ENCODE measurements at places on chromosomes 1 and 21. TPM values are rescaled to one million over a fixed set of nuclear protein-coding genes. Genes with fewer than 3 reads are reported as not detected.

DNA sequence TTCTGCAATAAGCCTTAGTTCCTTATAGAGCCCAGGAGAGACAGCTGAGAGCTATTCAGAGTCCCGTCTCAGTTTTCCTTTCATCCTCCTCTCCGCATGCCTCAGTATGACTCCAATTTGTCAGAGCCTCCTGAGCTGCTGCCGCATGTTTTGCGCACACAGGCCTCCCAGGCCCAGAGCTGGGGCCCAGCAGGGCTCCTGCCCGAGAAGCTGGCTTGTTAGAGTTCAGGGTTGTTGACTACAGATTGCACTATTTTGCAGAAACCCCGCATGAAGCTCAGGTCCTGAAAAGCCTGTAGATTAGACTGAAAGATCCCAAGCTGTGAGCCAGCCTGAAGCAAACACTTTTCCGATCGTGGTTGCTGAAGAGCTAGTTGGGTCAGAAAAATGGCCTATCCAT, 51.5 kb downstream of the IGSF5 start:
- DNase-seq = no peak
- no peak overlapping the region for H3K27ac ChIP-seq
- no peaks in the 10 kb centered on the region for H3K36me3 ChIP-seq
- H3K4me1 ChIP-seq = peaks cover 6% of the 10 kb centered on the region

DNA sequence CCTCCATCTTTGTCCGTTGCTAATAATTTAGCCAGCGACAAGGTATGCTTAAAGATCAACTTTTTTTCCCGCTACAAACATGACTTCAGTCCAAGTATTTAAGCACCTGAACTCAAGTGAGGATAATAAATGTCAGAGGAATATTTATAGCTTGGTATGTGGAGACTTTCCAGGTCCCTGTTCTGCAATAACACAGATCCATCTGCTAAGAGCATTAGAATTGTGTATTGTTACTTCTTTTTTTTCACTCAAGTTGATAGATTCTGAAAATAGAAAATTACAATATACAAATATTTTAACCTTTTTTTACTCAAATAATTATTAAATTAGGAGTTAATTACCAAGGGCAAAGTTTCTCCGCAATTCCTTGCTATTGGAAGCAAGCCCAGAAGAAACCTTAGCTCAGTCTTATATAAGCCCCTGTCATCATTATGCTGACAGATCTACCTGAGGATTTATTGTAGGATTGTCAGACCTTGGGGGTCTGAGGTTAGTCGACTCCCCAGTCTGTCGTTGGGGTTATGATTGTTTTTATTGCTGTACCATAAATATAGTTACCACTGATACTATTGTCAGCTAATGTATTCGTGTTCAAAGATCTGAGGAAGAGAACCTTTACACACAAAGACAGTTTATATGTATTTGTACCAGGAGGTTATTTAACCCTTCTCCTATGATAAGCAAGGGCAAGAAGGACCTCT, 337.9 kb downstream of the TBX15 start:
- peaks cover 7% of the 10 kb centered on the region for H3K4me1 ChIP-seq
- no peak overlapping the region for H3K27ac ChIP-seq
- H3K27me3 ChIP-seq = no peaks in the 10 kb centered on the region
- no peaks in the 10 kb centered on the region for H3K36me3 ChIP-seq
- H3K4me3 ChIP-seq = no peak overlapping the region
- no peak for DNase-seq

DNA sequence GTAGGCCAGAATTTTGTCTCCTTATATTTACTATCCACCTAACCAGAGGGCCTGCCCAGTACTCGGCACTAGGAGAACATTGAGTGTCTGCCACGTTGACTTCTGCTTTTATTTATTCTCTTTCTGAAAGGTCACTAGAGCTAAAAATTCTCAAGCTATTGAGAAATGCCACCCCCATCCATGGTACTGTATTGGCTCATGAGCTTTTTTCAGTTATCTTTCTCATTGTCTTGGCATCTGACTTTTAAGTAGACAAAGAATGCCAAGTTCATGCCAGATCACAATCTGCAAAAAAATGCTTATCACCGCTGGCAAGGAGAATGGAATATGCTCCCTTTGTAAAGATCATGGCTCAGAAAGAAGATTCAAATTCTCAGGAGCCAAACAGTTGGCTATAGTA, 49.8 kb upstream of the MROH9 start:
- H3K4me3 ChIP-seq = no peak overlapping the region
- no peak overlapping the region for H3K27ac ChIP-seq
- H3K4me1 ChIP-seq = peaks cover 5% of the 10 kb centered on the region

DNA sequence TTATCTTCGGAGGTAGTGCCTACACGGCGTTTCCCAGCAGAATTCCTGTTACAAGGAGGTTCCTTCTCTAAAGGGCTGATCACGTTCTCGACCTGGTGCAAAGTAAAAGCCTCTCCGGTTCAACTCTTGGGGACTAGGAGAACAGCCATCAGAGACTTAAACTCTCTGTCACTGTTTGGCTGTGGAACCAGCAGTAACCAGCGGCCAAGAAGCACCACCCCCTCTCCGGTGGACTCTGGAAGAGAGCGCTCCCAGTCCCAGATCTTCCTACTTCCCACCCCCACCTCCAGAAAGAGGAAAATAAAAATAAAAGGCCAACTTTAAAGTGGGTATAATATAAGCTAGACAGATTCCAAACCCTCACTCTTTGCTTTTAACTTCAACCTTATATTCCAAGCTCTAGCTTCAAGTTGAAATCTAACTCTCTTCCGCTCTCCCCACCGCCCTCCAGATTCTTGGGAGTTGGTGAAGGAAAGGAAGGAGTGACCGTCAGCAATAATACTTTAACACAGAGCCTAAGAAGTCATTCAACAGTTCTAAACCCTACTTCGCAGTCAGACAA, 2.9 kb downstream of the BRINP3 start:
- H3K36me3 ChIP-seq = no peaks in the 10 kb centered on the region
- H3K4me1 ChIP-seq = no peaks in the 10 kb centered on the region
- peak overlapping the region; percentile 14 for H3K4me3 ChIP-seq

- H3K27ac ChIP-seq = no peak overlapping the region
- no peak overlapping the region for H3K4me3 ChIP-seq
- DNase-seq = no peak
- H3K36me3 ChIP-seq = no peaks in the 10 kb centered on the region
- no peaks in the 10 kb centered on the region for H3K27me3 ChIP-seq
These were observed 62.0 kb downstream of the ARHGEF16 start for GRCh38 chr1:3516481-3516869.

DNA sequence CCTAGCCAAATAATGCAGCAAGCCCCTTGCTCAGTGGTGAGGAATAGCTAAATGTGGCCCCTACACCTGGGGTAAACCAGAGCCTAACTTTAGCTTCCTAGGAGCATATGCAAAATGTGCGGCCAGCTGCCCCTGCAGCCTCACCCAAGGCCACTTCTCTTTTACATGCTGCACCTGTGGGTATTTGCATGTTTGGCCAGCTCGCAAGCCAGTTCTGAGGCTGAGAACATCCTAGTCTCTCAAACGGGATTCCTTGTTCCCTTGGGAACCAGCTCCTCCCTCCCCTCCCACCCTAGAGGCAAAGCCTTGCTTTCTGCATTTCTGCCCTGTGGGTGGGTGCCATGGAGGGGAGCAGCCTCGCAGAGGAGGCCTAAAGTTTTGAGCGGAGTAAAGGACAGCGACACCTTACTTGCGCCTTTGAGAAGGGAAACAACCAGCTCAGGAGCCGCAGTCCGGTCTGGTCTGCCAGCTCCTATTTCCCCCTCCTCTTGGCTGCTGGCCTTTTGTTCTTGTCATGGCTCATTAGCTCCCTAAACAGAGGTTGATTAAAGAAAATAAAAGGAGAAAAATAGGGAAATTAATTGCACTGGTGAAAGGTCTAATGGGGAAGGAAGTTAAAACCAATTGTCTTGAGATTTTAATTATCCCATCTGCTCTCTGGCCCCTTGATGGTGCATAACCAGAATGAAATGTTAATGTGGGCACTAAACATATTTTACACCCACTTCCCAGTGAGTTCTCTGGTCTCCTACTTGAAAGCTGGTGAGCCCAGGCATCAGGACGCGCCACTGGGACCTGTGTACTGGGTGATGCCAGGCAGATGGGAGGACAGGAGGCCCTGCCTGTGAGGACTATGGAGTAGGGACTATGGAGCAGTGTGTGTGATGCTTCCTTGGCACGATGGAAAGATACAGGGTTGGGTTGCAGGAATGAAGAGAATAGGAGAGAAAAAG, 68.7 kb downstream of the TEX35 start:
- no peak overlapping the region for H3K4me3 ChIP-seq
- no peaks in the 10 kb centered on the region for H3K27me3 ChIP-seq
- H3K27ac ChIP-seq = no peak overlapping the region
- no peak for DNase-seq
- H3K36me3 ChIP-seq = no peaks in the 10 kb centered on the region
- H3K4me1 ChIP-seq = no peaks in the 10 kb centered on the region

GRCh38 chr1:155925506-155925905, 8.7 kb downstream of the KHDC4 start:
- no peak overlapping the region for H3K27ac ChIP-seq
- H3K4me1 ChIP-seq = peaks cover 9% of the 10 kb centered on the region
- no peak overlapping the region for H3K4me3 ChIP-seq
- H3K27me3 ChIP-seq = no peaks in the 10 kb centered on the region
- peaks cover 100% of the 10 kb centered on the region for H3K36me3 ChIP-seq

DNA sequence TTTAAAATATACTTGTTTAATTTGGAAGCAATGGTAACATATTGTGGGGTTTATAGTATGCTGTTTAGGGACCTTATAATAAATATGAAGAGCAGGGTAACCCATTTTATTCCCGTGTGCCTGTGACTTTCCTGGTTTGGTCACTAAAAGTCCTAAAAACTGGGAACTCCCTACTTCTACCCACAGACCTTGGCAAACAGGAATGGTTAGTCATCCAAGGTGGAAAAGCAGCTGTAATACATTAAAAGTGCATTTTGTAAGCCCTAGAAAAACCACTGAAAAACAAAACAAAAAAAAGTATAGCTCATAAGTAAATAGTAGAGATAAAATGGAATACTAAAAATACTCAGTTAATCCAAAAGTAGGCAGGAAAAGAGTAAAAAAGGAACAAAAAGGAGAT, 538.9 kb downstream of the LMO4 start:
- H3K4me1 ChIP-seq = no peaks in the 10 kb centered on the region
- no peak overlapping the region for H3K27ac ChIP-seq
- H3K27me3 ChIP-seq = no peaks in the 10 kb centered on the region

GRCh38 chr21:39651206-39651605, 38.5 kb downstream of the B3GALT5 start:
- no peak overlapping the region for H3K4me3 ChIP-seq
- no peaks in the 10 kb centered on the region for H3K4me1 ChIP-seq
- H3K36me3 ChIP-seq = no peaks in the 10 kb centered on the region
- no peak overlapping the region for H3K27ac ChIP-seq

DNA sequence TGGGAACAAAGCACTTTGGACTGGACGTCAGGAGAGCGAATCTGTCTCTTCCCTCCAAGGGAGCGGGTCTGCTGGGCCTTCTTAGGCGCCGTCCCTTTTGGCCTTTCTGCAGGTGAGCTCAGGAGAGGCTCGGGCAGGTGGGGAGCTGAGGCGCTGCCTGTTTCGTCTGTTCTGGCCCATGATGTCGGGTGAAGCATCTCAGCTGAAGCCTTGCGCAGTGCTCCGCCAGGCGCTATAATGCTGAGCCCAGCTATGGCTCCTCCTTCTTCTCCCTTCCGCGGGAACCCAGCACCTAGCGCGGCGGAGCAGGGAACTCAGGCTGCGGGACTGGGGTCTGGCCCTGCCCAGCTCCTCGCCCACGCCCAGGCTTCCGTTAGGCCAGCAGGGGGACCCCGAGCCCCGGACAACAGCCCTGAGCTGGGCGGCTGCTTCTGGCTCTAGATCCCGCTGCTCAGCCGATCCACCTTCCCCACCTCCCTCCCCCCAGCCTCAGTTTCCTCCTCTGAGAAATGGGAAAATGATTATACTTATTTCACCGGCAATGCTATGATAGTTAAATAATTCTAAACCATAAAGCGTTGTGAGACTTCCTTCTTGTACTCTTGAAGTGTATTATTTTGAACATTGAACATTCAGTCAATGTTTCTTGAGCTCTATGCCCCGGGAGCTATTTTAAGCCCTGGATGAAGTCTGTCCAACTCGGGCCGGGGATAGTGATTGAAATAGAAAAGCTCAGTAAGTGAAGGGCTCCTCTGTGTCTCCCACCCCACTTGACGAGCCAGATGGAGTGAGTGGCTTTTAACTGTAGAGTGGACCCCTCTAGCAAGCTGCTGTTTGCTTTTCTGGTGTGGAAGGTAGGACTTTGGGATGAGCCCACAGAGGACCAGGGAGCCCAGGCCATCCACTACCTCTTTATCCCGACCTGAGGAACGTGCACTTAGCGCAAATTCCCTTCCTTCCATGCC, 9.6 kb upstream of the ADORA1 start:
- peaks cover 36% of the 10 kb centered on the region for H3K27me3 ChIP-seq
- peaks cover 9% of the 10 kb centered on the region for H3K4me1 ChIP-seq
- peak; percentile 65 for DNase-seq
- H3K4me3 ChIP-seq = no peak overlapping the region

IVL gene
- not detected for total RNA-seq

HPDL gene
- total RNA-seq = not detected

ZNF697 gene
- total RNA-seq = 10.3 TPM

SLC35E2B gene
- 20.4 TPM for total RNA-seq

LCK gene
- 0.99 TPM for total RNA-seq

ACADM gene
- total RNA-seq = 425 TPM

AHCYL1 gene
- 39.2 TPM for total RNA-seq

ZNF593OS gene
- total RNA-seq = not detected

RGSL1 gene
- total RNA-seq = not detected
